ENCODE measurements at places on chromosomes 1 and 21.

DNA sequence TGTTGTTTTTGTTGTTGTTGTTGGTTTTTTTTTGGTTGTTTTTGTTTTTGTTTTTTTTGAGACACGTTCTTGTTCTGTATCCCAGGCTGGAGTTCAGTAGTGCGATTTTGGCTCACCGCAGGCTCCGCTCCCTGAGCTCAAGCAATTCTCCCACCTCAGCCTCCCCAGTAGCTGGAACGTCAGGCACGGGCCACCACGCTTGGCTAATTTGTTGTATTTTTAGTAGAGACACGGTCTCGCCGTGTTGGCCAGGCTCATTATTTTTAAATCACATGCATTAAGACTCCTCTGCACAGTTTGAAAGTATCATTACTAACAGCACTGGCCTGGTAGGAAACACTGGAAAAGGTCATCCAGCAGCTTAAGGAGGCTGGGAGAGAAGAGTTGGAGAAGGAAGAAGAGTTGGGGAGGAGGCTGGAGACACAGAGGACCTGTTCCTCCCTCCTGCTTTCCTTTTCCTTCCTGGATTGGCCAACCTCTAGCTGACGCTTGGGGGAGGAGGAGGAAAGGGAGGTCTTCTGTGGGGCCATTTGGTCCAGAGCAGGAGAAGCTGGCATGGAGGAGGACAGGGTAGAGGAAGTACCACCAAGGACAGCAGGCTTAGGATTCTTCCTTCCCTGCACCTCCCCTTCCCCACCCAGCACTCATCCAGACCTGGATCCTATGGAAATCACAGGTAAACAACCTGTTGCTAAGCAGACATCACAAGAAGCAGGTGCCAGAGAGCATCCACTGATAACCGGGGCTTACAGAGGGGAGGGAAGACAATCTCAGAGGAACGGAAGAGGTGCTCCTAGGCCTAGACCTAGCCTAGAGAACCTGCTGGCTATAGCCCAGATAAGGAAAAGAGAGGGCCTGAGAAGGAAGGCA is 71.9 kb upstream of the GOLT1A start:
- no peak for DNase-seq

DNA sequence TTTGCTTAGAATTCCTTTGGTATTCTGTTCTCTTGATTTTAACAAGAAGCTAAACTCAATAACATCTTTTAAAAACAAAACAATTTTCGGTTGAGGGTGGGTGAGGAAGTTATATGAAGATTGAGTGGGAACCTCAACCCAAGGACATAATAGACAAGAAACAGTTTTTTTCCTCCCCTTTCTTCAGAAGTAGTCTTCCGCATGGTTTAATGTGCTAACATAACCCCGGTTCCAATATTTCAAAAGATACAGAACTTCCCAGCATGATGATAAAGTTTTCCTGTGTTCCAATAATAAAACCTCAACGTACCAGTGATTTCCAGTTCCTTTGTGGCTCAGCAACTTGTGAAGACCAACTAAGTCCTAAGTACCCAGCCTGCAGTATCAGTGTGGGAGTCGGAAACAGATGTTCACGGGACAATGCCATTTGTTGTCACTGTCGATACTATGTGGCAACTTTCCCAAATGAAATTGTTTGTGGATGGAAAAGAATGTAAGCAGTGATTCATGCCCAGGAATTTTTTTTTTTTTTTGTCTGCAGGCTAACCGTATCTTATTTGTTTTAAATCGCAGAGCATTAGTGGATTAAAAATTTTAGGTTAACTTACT is 48.5 kb downstream of the NR5A2 start:
- peak; percentile 59 for DNase-seq

GRCh38 chr1:27633298-27633610 is 1.7 kb downstream of the FGR start:
- no peak for DNase-seq

GRCh38 chr1:51641096-51641495 is 24.2 kb downstream of the OSBPL9 start:
- DNase-seq: no peak

GRCh38 chr1:221274373-221274772 is 395.1 kb downstream of the HLX start:
- DNase-seq: no peak
